ENCODE measurements at places on chromosomes 5 and 9.

- DNase-seq, result no peak
These were observed 11.7 kb downstream of the IQGAP2 start for GRCh38 chr5:76414788-76415187.

DNA sequence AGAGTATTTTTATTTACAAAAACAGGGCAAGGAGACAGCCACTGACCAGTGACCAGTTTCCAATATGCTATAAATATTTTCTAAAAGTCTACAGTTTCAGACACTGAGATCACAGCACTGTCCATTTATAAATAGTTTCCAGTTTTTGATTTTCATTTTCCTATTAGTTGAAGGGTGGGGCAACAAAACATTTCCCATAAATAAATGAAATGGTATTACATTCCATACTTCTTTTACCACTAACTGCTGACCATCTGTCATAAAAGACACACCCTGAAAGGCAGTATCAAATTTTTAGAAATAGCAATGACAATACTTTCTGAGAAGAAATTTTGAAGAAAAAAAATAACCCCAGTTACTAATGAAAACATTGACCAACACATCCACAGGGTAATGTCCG is 126.7 kb downstream of the ARSB start:
- no peak for DNase-seq

DNA sequence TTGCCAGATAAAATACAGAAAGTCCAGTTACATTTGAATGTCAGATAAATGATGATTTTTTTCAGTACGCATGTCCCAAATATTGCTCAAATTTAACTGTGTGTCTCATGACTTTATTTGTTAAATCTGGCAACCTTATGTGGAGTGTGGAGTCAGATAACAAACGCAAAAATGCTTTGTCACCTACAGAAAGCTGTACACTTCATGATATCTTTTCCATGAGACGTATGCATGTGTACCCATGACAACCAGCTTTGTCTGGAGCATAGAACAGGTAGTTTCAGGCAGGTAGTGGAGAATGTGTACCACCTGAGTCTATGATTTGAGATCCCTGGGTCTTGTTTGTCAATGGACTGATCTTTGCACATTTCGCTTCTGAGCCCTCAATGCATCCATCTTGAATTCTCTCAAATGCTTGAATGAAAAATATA is 105.5 kb upstream of the CPEB4 start:
- DNase-seq, result no peak

DNA sequence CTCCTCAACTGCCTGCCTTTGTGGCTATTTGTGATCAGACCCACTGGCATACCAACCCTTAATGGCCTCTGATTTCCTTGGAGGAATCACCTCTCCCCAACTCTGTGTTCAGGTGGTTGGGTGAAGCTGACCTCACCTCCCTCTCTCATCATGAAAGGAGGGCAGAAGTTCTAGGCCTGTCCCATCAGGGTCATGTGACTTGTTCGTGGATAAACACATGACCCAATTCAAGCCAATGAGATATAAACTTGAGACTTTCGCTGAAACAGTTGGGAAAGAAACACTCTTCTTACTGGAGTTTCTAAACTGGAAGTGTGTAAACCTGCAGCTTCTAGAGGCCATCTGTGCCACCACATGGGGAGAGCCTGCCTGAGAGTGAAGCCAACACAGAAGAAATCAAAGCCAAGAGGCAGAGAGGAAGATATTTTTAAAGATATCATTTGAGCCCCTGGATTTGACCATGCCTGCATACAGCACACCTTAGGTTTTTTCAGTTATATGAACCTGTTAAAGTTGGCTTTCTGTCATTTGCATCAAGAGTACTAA is 5.8 kb downstream of the GABBR2 start:
- DNase-seq, result no peak

GRCh38 chr9:128945798-128946501 is 1.5 kb downstream of the DOLK start:
- no peak for DNase-seq

GRCh38 chr5:9381464-9381863 is 164.4 kb downstream of the SEMA5A start:
- DNase-seq, result no peak

GRCh38 chr9:20873240-20873865 is 158.1 kb downstream of the HACD4 start:
- peak; percentile 88 for DNase-seq

- peak; percentile 54 for DNase-seq
These were observed 16.4 kb upstream of the PPP1R26 start for GRCh38 chr9:135463140-135463539.

DNA sequence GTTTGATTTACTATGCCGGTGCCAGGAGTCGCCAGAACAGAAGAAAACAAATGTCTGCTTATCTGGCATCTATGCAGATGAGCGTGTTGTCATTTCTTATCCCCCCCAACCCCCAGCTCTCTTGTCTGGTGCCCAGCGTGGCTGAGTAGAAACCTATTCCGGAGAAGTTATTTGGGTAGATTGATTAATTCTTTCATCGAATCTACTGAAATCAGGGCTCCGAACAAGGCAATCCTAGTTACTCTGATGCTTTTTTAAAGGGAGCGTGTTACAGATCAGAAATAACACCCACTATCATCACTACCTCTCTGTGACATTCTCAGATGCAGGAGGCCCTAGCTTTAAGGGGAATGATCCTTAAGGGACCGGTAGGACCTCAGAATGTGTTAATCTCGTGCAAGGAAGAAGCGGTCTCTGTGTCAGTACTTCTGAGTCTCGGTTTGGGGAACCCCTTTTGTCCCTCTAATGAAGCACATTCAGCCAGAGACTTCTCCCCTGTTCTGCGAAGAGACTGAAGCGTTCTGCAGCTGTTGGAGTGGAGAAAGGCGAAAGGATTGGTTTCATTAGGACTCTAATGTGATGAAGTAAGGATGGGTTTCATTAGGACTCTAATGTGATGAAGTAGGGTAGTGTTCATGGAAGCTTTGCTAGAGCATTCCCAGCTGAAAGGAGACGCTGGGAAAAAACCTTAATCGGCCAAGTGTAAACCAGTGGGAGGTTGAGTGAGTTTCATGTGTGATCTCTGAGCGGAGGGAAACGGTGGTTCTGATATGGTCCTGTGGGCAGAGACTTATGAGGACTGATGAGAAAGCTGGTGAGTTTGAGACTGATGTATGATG is 1.5 kb downstream of the PIP5K1B start:
- no peak for DNase-seq

- no peak for DNase-seq
These were observed 6.2 kb downstream of the NR6A1 start for GRCh38 chr9:124764774-124765438.

GRCh38 chr9:134663753-134664415 is 22.3 kb downstream of the COL5A1 start:
- peak; percentile 38 for DNase-seq

DNA sequence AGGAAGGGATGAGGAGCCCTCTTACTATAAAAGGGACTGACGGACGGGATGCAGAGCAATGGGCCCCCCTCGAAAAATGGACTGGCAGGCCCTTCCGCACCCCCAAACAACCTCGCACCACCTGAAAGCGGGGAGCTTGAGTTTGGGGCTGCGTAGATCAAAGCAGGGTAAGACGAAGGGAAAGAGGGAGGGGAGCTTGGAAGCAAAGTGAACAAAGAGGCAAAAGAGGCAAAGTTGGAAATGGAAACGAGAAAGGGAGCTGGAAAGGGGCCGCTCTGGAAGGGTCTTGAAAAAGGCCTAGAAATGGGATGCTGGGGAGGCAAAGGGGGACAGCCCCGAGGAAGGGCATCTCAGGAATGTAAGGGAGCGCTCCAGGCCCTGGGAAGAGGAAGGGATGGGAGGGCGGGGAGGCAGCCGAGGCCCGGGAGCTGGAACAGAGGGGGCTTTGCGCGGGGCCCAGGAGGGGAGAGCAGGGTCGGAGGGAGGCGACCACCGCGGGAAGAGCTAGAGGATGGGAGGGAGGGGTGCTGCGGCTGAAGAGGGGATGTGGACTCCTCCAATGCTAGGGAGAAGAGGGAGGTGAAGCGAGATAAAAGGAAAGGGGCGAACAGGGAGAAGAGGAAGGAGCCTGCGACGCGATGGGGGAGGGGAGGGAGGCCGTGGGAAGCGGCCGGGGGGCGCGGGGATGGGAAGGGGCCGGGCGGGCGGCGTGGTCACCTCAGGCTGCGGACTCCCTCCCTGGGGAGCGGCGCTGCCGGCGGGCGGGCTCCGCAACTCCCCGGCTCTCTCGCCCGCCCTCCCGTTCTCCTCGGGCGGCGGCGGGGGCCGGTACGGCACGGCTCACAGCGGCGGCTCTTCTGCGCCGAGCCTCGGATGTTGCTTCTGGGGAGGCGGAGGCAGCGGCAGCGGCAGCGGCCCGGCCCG is 577 bp downstream of the RNF145 start:
- DNase-seq, result peak; percentile 61

DNA sequence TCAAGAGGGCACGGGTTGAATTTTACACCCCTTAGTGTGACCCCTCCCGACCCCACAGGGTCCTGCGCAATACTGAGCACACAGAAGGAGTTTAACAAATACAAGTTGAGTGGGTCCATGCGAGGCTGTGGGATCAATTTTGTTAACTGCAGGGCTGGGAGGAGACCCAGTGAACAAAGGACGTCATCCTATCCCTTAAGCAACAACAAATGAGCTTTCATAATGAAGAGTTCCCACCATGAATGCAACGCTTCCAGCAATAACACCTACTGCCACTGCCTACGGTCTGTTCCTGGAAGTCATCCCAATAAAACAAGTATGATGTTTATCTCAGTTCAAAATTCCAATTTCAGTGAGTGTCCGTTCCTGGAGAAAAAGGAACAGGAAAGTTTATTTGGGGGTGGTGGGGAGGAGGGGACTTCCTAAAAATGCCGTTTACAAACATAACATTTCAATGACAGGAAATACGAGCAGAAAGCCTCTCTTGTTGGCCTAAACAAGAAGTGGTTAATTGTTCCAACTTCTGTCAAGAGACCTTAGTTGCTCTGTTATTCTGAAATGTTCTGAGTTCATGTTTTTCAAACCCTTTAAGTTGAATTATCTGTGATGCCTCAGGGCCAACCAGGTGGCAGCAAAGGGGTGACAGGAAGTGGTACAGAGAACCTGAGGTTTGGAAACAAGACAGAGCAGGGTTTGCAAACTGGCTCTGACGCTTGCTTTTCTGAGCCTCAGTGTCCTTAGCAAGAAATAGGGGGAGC is 65.8 kb upstream of the PLPP6 start:
- no peak for DNase-seq
